Activated CD4-positive, CD25-positive, alpha-beta regulatory T cell treated with anti-CD3 and anti-CD28 coated beads, Interleukin-2, amount 50 U/mL, for 16 hours (primary cell): ENCODE measurements at places on chromosomes 12 and 14.

- no peak for DNase-seq
Measured at GRCh38 chr12:4120316-4120917, 153.1 kb upstream of the CCND2 start.

DNA sequence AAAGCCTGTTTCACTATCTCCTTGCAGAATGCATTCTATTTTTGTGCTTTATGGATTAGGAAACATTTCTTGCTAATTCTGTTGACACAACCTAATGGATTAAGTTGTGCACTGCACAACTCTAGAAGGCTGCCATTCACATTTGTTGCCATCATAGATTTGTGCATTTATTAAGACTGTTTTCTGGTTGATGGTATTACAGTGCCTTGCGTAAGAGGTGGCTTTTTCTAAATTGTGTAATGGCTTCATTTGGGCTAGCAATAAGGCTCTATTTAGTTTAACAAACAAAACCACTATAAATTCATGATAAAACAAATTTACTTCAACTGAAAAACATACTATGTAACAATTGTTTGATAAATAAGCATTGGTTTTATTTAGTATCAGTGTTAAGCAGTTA is 175.9 kb downstream of the TRHDE start:
- no peak for DNase-seq

DNA sequence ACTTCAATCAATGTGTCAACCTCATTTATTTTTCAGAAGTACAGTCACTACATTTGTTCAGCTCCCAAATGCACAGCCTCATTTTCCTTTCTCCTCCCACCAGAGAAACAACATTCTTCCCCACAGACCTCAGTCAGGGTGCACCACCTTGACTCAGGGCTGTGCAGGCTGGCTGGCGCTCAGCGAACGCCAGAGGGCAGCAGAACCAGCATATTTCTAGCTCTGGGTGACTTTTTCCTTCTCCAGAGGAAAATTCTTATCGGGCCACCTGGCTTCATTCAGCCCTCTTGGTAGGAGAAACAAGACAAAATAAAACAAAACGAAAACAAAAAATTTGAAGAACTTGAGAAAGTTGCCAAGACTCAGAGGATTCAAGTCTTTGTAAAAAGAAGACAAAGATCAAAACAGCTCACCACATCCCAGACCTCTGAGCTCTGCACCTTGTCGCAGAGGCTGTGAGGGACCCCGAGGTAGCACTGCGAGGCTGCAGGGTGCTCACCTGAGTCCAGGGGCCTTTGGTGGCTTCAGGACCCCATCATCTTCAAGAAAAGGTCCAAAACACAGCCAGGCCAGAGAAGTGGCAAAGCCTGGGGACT is 33.7 kb downstream of the PAH start:
- no peak for DNase-seq

DNA sequence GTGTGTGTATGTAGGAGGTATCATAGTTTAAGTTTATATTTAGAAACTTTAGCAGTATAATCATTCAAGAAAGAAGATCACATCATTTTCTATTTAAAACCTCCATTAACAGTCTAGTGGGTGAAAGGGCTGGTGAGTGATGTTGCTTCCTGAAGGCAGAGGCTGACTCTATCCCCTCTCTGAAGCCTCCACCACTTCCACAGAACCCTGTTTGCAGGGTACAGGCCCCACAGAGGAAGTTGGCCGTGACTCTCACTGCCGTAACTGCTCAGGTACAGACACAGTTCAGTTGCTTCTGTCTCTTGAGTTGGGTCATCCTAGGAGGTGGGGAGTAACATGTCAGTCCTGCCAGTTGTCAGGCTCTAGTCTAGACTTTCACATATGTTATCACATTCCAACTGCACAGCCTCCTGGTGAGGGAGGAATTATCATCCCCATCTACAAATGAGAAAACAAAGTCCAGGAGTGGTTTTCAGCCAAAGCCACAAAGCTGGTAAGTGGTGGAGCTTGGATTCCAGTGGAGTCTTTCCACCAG is 31.5 kb downstream of the CFL2 start:
- no peak for DNase-seq

- no peak for DNase-seq
Measured at GRCh38 chr14:76948976-76949375, 79.5 kb downstream of the IRF2BPL start.

GRCh38 chr12:8603286-8603685 is 9.4 kb downstream of the AICDA start:
- DNase-seq: no peak

GRCh38 chr12:53105712-53106439 is 2.6 kb downstream of the SOAT2 start:
- no peak for DNase-seq

DNA sequence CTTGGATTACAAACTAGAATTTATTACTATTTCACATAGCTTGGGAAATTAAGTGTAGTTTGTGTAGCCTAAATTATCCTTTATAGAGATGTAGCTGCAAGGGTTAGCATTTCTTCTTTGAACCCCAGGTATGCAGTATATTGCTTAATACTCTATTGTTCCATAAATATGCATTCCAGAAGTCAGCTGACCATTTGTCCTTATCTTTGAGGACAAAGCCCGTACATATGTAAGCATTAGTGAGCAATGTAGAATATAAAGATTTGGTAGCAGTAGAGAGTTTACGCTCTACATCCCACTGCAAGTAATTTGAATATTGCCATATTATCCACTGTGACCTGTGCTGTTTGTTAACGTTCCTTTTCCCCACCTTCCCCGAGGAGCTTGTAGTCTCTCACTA is 26.9 kb downstream of the PPM1A start:
- no peak for DNase-seq

GRCh38 chr14:43407706-43408105 is 1099.4 kb downstream of the FSCB start:
- DNase-seq: no peak

DNA sequence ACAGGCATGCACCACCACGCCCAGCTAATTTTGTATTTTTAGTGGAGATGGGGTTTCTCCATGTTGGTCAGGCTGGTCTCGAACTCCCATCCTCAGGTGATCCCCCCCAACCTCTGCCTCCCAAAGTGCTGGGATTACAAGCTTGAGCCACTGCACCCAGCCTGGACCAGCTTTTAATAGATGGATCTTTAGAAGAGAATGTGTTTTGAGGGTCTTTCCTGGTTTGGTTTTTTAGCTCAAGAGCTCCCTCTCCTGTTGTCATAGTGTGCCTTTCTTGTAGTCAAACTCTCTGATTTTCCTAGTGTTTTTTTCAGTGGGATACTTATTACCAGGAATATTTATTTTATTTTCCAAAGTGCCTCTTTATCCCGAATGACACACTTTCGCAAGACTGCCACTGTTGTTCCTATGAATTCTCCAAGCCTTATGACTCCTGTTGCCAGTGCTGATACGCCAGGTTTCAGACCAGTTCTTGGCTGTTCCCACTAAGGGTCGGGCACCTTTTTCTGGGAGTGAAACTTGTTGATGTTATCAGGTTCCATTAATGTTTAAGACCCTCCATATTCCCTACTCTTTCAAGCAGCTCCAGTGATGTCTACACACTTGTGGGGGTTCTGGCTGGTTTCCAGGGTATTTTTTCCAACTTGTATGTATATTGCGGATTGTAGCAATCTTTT is 31.5 kb upstream of the LIMA1 start:
- DNase-seq: no peak

DNA sequence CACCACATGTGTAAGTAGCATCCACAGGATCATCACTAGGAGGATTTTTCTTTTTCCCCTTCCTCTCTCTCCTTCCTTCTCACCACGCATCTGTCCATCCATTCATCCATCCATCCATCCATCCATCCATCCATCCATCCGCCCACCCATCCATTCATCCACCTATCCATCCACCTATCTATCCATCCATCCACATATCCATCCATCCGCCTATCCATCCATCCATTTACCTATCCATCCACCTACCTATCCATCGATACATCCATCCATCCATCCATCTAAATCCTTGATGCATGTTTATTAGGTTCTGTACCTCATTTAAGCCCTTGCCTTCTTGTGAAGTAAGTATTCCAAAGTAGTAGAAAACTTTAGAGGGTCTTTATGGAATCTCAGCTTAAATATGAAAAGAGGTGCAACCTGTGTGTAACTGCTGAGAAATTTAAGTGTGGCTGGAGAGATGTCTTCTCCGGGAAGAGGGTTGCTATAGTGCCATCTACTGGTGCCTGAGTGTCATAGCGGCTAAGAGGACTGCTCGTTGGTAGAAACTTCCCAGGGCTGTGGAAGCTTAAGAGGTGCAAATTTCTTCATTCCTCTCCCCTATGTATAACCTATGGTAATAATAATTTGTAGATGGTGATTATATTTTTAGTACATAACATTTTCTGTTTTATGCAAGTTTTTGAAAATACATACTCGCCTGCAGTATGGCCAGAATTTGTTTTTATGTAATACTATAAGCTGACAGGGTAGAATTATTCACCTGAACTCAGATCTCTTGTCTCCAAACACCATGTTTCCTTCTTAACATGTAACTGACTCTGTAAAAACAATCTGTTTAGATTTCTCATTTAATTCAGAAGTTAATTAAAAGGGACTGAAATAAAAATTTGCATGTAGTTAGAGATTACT is 46.0 kb downstream of the MYO1H start:
- DNase-seq: no peak

GRCh38 chr12:8078398-8078797 is 3.7 kb upstream of the NECAP1 start:
- DNase-seq: no peak

- no peak for DNase-seq
Measured at GRCh38 chr14:104600805-104601204, 3.8 kb downstream of the TMEM179 start.

DNA sequence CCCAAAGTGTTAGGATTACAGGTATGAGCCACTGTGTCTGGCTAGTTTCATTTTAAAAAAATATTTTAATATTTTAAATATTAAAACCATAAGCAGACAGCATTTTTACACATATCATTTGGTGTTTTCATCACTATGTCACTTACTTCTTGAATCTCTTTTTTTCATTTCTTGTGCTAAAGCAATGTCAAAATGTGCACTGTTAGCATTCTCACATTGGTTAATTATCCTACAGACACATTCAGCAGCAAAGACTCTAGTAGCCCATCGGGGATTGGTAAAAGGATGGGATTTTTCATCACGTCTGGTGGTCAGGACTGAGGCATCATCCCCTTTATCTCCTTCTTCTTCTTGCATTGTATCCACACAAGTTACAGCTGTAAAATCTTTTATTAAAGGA is 96.9 kb downstream of the HEATR5A start:
- DNase-seq: no peak

DNA sequence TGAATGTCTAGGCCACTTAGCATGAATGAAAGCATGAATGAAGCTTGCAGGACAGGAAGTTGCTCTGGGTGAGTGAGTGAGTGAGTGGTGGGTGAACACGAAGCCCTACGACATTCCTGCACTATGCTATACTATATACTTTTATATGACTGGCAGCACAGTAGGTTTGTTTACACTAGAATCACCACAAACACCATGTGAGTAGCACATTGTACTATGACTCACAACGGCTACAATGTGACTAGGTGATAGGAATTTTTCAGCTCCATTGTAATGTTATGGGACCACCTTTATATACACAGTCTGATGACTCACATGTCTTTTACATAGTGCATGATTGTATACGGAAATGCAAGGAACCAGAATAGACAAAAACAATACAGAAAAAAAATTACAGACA is 1480.2 kb downstream of the AACS start:
- no peak for DNase-seq
